ENCODE measurements at places on chromosomes 5 and 9. TPM values are rescaled to one million over a fixed set of nuclear protein-coding genes. Genes with fewer than 3 reads are reported as not detected.

Gene BHMT2
- not detected for total RNA-seq

Gene CMYA5
- total RNA-seq, result 6.7 TPM

DNA sequence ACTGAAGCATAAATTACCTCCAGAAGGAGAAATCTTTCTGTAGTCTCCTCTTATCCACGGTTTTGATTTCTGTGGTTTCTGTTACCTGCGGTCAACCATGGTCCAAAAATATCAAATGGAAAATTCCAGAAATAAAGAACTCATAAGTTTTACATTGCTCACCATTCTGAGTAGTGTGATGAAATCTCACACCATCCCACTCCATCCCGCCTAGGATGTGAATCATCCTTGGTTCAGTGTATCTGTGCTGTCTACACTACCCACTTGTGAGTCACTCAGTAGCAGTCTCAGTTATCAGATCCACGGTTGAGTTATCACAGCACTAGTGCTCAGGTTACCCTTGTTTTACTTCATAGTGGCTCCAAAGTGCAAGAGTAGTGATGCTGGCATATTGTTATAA lies 371.2 kb downstream of the NFIB start:
- H3K4me1 ChIP-seq, result peaks cover 65% of the 10 kb centered on the region
- DNase-seq, result no peak
- no peaks in the 10 kb centered on the region for H3K27me3 ChIP-seq
- H3K4me3 ChIP-seq, result no peak overlapping the region

DNA sequence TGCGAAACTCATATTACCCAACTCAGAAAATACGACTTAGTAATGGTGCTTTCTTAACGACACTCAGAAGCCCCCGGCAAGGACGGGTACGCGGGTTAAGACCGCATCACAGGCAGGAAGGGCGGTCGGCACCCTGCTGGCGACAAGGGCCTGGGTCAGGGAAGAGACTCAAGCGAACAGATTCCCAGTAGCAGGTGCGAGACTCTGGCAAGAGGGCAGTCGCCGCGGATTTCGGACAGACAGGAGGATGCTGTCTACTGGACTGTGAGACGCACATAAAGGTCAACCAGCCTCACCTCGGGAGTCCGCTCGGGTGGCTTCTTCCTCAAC lies 398 bp downstream of the RAPGEF6 start:
- peak overlapping the region; percentile 96 for H3K4me3 ChIP-seq
- no peaks in the 10 kb centered on the region for H3K27me3 ChIP-seq
- peak; percentile 66 for DNase-seq
- no peaks in the 10 kb centered on the region for H3K36me3 ChIP-seq
- peaks cover 16% of the 10 kb centered on the region for H3K4me1 ChIP-seq

DNA sequence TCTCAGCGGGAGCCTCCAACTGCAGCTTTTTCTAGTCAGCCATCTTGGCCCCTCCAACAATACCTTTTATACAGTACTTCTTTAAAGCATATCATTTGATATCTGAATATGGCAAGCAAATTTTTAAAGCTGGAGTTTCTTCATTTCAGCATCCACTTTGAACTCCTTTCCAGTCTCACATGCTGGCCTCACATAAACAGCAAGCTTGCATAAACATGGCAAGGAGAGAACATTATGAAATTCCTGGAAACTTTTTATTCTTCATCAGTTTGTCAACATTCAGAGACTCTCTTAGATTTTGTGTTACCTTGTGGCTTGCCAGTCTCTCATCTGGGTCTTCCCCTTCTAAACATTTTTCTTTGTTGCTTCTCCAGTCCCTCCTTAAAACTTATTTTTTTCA lies 745.3 kb downstream of the NR2F1-AS1 start:
- no peak overlapping the region for H3K4me3 ChIP-seq
- no peak overlapping the region for H3K27ac ChIP-seq
- no peak for DNase-seq
- H3K36me3 ChIP-seq, result no peaks in the 10 kb centered on the region
- no peaks in the 10 kb centered on the region for H3K27me3 ChIP-seq

GRCh38 chr5:144844086-144844485 lies 673.4 kb downstream of the KCTD16 start:
- DNase-seq, result no peak
- peaks cover 5% of the 10 kb centered on the region for H3K27me3 ChIP-seq
- no peaks in the 10 kb centered on the region for H3K36me3 ChIP-seq
- H3K4me1 ChIP-seq, result peaks cover 18% of the 10 kb centered on the region

DNA sequence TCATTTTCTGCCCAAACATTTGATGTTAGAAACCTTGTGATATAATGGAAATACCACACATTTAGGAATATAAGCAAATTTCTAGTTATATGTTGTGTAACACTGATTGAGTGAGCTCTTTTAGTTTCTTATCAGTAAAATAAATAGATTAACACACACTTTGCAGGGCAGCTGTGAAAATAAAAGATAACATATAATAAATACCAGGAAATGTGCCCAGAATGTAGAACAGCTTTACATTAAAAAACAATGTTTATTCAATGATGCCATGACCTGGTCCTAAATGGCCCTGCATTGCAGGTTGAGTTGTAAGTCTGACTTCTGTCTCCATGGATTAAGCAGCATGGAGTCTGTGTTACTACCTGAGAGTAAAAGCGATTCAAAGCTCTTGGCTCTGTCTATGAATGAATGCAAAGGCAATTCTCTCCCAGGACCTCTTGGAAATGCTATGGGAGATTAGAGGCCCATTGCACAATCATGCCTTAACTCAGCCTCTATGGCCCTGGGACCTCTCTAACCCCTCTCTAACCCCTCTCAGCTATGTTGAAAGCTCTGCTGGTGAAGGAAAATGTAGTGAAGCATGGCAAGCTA lies 296.0 kb upstream of the ACTBL2 start:
- DNase-seq, result no peak
- peak overlapping the region; percentile 86 for H3K27ac ChIP-seq
- no peaks in the 10 kb centered on the region for H3K36me3 ChIP-seq
- no peaks in the 10 kb centered on the region for H3K27me3 ChIP-seq
- peaks cover 62% of the 10 kb centered on the region for H3K4me1 ChIP-seq
